ENCODE measurements at places on chromosomes 1 and 21. TPM values are rescaled to one million over a fixed set of nuclear protein-coding genes. Genes with fewer than 3 reads are reported as not detected.

C8A gene
- total RNA-seq = not detected

EEIG2 gene
- total RNA-seq = 1.8 TPM

HSD3B2 gene
- total RNA-seq = not detected

RAB42 gene
- 3.2 TPM for total RNA-seq

GALE gene
- 16.7 TPM for total RNA-seq
